NCI-H1105 (cell line): ENCODE measurements at places on chromosomes 2 and 18.

DNA sequence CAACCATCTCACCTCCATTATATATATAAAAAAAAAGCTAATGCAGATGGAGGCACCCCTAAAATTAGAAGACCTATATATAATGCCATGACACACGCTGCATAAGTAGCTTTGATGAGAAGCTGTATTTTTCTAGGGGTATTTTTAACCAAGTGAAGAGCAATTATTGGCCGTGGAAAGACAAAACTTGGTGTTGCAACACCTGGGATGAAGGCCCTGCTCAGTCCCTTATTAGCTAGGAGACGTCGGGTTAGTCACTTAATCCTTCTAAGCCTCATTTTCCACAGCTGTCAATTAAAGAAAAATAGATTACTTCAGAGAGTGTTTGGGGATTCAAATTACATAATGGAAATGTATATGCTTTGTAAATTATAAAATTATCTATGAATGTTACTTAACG, 63.0 kb downstream of the WDR75 start:
- DNase-seq = no peak

- no peak for DNase-seq
These were observed 36.3 kb downstream of the YWHAQ start for GRCh38 chr2:9594366-9595054.

DNA sequence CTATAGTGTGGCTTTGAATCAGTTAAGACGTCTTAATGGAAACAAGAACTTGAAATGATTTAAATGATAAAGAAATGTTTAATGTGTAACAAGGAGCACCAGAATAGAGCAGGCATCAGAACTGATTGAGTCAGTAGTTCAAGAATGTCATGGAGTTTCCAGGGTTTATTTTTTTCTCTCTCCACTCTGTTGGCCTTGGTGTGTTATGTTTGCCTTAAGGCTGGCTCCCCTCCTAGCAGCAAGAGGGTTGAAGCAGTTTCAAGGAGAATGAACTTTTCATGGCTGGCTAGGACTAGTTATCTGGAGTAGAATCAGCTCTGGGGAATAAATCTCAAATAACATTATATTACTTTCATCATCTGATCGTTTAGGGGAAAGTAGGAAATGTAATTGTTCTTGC, 13.4 kb upstream of the GLS start:
- no peak for DNase-seq

DNA sequence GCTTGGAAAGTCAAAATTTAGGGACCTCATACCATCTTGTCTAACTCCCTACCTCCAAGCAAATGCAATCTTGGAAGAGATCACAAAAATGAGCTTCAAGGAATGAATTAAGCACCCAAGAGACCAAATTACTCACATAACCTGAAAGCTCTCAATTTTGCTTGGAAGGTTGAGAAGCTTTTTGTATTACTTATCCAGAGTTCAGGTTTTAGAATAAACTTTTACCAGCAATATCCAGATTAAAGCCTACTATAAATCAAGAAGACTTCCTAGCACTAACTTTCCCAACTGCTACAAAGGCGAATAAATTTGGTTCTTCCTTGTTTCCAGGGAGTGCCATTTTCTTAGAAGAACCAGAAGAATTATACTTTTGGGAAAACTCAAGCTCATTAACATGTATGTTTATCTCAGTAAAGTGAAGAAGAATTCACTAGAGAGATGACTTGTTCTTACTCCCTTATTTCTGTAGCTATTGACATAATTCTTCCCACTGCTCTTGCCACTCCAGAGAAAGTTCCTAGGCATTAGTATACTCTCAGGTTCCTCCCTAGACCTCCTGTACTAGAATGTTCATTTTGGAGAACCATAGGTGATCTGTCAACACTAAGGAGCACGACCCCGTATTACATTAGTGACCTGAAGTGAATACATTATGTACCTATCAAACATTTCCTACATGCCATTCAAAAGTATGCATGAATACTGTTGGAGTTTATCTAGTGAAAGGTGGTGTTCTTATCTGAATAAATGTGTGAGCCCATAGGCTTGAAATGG, 18.0 kb upstream of the STPG4 start:
- no peak for DNase-seq

- DNase-seq = peak; percentile 63
These were observed 38.8 kb upstream of the BMP10 start for GRCh38 chr2:68909793-68910674.

DNA sequence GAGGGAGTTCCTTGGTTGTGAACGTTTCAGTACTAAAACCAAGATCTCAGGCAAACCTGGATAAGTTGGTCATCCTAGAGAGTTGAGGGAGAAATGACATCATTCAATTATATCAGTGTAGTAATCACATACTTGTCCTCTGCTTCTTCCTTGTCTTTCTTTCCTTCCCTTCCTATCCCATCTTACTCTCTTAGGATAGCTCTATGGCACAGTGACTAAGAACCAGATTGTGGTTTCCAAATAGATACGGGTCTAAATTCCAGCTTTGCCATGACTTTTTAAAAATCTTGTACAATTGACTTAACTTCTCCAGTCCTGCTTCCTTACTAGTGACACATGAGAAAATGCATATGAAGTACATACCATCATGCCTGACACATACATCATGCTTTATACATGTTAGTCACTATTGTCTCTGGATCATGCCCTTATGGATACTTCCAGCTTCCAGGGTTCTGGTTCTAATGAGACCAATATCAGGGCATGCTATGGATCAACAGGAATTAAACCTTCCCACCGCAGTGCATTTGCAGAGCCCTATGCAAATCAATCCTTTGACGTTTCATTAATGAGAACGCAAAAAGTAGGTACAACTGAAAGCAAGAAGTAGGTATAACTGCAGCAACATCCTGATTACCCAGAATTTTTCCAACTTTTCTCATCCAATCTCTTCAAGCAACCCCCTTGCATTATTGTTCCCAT, 168.0 kb upstream of the KLF7 start:
- DNase-seq = no peak

DNA sequence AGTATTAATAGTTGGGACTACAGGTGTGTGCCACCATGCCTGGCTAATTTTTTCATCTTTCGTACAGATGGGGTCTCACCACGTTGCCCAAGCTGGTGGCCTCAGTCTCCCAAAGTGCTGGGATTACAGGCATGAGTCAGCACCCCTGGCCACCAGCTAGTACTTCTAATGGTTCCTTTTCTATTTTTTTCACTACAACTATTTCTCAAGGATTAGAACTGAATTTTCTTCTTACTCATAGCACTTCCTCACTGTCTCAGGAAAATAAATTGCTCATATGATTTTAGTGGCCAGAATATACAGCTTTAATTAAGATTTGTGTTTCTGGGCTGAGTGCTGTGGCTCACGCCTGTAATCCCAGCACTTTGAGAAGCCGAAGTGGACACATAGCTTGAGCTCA, 43.2 kb upstream of the SOS1 start:
- DNase-seq = no peak

DNA sequence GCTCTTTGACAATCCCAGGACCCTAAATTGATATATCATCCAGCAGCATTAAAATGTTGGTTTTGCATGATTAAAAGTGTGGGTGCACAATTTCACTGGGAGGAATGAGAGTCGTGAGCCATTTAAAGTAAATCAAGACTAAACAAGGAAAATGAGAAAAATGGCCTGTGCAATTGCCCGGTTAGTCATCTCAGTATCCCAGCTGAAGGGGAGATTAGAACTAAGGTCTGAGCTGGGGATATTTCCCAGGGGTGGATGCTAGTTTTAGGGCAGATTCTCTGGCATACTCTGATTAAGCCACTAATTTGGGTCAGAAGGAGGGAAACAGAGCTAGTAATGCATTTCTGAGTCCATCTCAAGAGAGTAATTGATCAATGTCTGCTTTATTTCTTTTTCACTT, 177.2 kb downstream of the EN1 start:
- no peak for DNase-seq

GRCh38 chr2:186042207-186043028, 303.8 kb downstream of the FSIP2 start:
- no peak for DNase-seq

- DNase-seq = no peak
These were observed 19.7 kb downstream of the TWSG1 start for GRCh38 chr18:9354256-9354655.

DNA sequence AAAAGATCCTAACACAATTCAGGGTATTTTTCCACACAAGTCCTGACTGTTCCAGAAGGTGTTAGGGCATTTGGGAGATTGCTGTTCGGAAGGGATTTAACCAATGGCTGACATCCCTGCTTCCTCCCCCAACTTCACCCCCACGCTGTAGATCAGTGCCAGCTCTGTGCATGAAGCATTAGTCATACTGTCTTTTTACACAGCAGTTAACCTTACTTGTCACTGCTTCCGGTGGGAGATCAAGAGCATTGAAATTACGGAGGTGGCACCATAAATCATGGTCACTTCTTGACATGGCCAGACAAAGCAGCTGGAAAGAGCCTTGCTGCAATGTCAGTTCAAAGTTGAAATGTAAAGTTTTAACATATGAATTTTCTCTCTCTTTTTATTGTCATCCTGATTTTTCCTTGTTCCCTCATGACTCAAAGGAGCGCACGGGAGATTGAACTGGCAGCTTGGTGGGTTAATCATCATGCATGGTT, 70.2 kb downstream of the HRH4 start:
- no peak for DNase-seq

DNA sequence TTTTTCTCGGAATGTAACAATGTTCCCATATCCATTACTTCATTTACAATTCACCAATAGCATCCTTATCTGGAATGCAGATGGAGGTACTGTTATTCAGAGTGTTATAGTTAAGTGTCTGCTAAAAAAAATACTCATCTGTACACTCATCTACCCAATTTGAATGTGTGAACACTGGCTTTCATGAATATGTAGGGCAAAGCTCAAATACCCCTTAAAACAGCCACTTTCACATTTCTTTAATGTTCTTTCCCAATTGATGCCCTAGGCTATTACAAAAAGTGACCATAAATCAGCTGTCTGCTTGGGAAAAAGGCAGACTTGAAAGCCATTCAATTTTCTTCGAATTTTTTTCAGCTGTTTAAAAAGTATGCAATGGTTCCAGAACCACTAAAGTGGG, 796.3 kb upstream of the FSHR start:
- DNase-seq = no peak

- DNase-seq = peak; percentile 13
These were observed 10.0 kb upstream of the D2HGDH start for GRCh38 chr2:241724259-241724974.

GRCh38 chr2:154408786-154409185, 289.7 kb upstream of the KCNJ3 start:
- DNase-seq = no peak

GRCh38 chr2:232609607-232610006, 23.8 kb upstream of the EFHD1 start:
- DNase-seq = no peak

GRCh38 chr18:46378864-46379207, 274.7 kb downstream of the HAUS1 start:
- no peak for DNase-seq

- peak; percentile 15 for DNase-seq
These were observed 50.7 kb upstream of the RNU4ATAC start for GRCh38 chr2:121479882-121480522.

GRCh38 chr18:60191926-60192325, 180.6 kb downstream of the MC4R start:
- DNase-seq = no peak

DNA sequence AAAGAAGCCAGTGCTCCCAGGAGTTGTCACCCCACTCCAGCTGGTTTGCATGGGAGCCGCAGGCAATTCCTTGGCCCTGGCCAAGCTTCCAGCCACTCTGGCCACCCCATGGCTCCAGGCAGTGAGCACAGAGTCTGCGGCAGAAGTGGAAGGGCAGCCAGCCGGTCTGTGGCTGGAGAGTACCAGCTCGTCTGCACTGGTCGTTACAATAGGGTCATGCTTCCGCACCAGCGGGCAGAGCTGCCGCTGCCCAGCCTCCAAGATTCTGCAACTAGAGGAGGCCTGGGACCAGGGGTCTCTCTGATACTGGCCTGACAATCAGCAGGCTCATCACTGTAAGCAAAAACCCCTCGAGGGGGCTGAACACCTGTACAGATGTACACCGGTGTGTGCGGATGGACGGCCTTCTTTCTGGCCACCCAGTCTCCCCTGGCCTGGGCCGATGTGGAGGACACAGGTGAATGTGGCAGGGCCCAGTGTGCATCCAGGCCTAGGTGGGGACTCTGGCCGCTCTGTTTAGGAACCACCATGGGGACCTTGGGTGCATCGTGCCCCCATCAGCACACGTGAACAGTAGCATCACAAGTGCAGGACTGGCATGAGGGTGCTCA, 51.9 kb upstream of the ODC1 start:
- no peak for DNase-seq

- DNase-seq = no peak
These were observed 92.2 kb downstream of the SMC6 start for GRCh38 chr2:17661460-17661859.

DNA sequence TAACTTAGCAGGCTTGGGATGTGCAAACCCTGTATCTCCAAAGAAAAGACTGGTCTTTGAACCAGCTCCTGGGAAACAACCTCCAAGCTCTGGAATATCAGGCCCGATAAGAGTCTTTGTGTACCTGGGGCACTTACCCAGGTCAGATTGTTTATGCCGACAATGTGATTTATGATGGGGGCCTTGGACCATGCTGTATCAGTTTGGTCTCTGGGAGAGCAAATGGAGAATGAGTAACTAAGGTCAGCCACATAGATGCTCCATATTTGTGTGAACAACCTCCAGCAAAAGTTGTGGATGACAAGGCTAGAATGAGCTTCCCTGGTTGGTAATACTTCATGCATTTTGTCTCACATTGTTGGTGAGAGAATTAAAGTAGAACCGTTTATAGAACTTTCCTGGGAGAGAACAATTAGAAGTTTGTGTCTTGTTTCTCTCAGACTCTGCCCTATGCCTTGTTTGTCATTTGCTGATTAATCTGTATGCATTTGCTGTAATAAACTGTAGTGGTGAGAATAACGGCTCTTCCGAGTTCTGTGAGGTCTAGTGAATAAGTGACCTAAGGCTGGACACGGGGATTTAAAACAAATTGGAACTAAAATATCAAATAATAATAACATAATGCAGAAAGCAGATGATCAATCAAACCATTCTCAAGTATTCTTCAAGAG, 259.1 kb downstream of the XIRP2 start:
- no peak for DNase-seq

- no peak for DNase-seq
These were observed 42.1 kb downstream of the PGAP1 start for GRCh38 chr2:196884368-196884767.

GRCh38 chr2:154457286-154457685, 241.2 kb upstream of the KCNJ3 start:
- DNase-seq = no peak

- no peak for DNase-seq
These were observed 55.0 kb downstream of the ABCB11 start for GRCh38 chr2:168976034-168976654.

DNA sequence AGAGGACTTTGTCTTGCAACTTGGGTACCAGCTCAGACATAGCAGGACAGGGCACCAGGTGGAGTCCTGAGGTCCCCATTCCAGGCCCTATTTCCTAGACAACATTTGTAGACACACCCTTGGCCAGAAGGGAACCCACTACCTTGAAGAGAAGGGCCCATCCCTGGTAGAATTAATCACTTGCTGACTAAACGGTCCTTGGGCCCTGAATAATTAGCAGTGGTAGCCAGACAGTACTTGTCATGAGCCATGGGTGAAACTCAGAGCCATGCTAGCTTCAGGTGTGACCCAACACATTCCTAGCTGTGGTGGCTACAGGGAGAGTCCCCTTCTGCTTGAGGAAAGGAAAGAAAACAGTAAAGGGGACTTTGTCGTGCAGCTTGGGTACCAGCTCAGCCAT, 28.5 kb upstream of the ACTR2 start:
- no peak for DNase-seq
